Activated CD4-positive, alpha-beta T cell treated with anti-CD3 and anti-CD28 coated beads for 24 hours (primary cell): ENCODE measurements at places on chromosomes 5 and 9.

- DNase-seq = no peak
Measured at GRCh38 chr9:124812441-124812876, 35.5 kb downstream of the OLFML2A start.

DNA sequence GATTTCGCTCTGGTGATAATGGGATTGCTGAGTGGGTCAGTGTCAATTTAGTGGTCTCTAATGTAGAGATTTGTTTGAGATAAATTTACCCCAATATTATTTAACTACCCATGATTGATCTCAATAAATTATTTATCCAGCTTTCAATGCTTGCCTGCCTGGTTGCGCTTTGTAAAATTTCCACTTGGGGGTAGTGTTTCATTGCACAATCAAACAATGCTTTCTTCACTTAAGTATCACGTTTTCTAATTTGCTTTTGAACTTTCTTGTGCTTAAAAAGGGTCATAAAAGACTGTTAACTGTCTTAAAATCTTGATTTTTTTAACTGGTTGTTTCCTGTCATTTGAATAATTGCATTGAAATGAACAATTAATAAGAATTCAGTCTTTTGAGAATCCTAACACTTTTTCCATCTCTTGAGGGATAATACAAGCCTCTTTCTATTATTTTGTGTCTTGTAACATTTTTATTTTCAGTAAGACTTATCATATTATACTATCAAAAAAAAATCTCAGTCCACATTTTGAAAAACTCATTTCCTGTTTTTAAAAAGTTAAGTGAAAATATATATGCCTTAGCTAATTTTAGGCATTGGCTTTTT is 18.7 kb downstream of the HSD17B4 start:
- DNase-seq = no peak

DNA sequence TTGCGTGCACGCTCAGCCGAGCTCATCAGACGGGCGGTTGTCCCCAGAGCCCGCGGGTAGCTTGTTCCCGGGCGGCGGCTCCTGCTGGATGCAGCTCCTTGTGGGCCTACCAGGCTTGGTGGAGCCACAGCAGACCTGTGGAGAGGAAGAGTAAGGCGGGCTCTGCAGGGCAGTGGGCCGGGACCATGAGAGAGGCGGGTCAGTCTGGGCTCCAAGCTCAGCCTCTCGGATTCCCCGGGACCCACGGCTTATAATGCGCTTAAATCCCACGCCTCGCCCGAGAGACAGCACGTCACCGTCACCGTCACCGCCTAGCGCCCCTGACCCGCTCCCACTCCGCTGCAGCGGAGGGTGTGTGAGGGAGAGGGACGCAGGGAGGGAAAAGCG is 1.9 kb upstream of the ANKRD18A start:
- DNase-seq = no peak

DNA sequence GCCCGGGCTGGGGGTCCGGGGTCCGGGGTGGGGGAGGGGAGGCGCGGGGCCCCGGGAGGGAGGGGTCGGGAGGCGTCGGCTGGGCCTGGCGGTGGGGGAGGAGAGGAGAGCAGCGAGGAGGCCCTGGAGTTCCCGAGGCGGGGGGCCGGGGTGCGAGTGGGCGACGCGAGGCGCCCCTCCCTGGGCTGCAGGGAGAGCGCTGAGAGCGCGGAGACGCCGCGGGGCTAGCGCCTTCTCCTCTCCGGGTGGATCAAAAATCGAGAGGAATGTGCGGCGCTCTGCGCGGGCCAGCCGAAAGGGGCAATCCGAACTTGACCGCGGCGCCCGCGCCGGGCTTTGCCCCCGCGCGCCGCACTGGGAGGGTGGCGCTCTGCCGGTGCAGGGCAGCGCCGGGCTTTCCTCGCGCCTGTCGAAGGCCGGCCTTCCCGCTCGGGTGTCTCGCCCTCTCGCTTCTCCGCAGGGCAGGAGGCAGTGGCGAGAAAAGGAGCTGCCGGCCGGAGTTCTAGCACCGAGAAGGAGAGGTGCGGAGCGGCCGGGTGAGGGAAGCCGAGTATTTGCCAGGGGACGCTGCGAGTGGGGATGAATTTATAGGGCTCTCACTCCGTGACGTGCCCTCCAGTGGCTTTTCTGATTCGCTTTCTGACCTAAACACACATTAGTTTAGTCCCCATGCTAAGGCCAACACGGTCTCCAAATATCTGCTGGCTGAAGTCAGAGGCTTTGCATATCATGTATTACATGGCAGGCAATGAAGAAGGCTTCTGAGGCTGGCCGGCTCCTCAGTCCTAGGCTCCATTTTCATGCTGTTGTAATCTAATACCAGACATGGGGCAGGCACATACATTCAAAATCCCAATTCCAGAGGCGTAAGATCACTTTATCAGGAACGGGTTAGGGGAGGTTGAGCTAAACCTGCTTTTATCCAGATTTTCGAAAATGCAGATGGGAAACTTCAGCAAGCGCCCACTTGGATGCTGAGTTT is 503 bp upstream of the GDNF start:
- DNase-seq = no peak

DNA sequence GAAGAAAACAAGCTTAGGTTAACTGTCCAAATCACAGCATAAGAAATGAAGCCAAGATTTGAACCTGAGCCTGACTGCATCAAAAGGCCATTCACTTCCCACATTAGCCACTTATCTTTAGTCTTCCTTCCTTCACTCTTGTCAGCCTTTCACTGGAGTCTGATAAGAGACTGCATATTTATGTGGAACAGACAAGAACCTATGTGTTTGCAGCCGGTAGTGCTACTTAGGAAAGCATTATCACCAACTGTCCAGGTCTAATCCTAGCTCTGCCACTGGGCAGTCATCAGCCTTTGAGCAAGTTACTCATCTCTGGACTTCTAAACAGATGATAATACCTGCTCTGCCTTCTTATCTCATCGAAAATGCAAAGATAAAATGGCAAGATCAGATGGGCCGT is 12.1 kb upstream of the ATP6V0E1 start:
- DNase-seq = no peak

DNA sequence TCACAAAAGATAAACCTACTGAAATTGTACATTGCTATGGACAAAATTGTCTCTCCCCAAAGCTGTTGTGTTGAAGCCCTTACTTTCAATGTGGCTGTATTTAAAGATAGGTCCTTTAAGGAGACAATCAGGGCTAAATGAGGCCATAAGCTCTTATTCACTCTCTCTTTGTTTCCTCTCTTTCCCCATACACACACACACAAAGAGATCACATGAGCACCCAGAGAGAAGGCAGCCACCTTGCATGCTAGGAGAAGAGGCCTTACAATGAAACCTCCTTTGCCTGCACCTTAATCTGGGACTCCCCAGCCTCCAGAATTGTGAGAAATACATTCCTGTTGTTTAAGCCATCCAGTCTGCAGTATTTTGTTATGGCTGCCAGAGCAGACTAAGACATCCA is 1295.6 kb upstream of the CDH6 start:
- DNase-seq = no peak

DNA sequence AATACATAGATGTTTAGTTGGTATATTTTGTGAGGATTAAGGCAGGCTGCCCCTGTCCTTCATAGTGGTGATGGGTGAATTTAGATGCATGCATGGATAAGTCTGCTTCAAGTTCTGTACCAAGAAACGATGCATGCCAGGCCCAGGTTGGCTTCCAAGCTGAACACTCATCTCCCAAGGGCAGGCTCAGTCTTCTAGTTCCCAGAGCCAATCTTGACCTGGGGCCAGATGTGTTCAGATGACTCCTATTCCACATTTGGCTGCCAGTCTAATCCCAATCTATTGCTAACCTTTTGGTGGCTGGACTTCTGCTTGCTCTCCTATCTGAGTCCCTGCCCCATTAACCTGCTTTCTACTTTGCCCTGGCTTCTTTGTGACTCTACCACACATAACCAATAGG is 18.5 kb upstream of the SNAPC3 start:
- no peak for DNase-seq

DNA sequence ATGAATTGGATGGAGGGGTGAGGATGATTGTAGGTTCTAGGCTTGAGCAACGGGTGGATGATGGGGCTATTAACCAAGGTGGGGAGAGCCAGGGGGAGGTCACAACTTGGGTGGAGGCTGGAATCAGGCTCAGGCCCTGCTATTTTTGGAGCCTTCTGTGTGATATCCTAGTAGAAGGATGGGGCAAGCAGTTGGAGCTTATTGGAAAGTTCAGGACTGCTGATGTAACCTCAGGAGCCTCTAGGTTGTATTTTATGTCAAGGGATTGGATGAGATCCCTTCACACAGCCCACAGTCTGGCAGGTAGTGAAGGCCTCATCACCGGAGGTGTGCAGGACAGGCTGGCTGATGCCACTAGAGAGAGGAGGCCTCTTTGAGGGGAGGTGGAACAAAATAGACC is 11.2 kb upstream of the RPS14 start:
- DNase-seq = no peak

DNA sequence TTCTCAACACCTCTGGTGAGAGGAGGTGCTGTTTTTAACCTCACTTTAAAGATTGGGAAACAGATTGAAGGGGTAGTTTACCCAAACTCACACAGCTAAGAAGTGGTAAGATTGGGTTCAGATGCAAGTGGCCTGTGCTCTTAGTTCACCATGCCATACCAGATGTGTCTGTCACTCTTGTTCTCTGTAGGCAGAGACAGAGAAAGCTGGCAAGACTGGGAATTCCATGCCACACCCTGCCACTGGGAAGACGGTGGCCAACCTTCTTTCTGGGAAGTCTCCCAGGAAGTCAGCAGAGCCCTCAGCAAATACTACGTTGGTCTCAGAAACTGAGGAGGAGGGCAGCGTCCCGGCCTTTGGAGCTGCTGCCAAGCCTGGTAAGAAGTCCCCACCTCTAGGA is 11.0 kb downstream of the TCOF1 start:
- no peak for DNase-seq

- no peak for DNase-seq
Measured at GRCh38 chr5:141504216-141504615, 15.3 kb downstream of the PCDHGC5 start.

DNA sequence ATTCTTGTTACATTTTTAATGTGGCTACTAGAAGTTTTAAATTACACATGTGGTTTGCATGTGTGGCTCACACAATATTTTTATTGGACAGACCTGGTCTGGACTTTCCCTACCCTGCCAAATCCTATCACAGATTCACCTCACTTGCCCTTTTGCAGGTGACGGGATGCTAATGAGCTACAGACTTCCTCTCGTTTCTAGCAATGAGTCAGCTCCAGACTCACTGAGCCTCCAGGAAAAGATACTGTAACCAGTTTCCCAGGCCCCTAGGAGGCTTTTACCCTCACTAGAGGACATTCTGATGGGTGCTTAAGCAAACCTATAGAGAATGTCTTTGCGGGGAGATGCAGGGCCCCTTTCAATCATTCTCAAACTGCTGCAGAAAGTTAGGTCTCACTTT is 135.4 kb downstream of the WDR41 start:
- DNase-seq = peak; percentile 14

GRCh38 chr5:32522429-32523143 is 62.8 kb upstream of the SUB1 start:
- no peak for DNase-seq
